ENCODE measurements at places on chromosomes 5 and 9.

DNA sequence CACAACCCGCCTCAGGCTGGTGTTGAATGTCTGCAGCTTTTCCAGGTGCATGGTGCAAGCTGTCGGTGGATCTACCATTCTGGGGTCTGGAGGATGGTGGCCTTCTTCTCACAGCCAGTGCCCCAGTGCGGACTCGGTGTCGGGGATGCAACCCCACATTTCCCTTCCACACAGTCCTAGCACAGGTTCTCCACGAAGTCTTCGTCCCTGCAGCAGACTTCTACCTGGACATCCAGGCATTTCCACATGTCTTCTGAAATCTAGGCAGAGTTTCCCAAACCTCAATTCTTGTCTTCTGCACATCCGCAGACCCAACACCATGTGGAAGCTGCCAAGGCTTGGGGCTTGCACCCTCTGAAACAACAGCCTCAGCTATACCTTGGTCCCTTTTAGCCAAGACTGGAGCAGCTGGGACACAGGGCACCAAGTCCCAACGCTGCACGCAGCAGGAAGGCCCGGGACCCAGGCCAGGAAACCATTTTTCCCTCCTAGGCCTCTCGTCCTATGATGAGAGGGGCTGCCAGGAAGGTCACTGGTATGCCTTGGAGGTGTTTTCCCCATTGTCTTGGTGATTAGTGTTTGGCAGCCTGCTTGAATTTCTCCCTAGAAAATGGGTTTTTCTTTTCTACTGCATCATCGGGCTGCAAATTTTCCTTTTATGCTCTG is 18.2 kb downstream of the PSIP1 start:
- DNase-seq, result no peak

- DNase-seq, result no peak
These were observed 12.7 kb upstream of the EBF1 start for GRCh38 chr5:159112436-159112835.

DNA sequence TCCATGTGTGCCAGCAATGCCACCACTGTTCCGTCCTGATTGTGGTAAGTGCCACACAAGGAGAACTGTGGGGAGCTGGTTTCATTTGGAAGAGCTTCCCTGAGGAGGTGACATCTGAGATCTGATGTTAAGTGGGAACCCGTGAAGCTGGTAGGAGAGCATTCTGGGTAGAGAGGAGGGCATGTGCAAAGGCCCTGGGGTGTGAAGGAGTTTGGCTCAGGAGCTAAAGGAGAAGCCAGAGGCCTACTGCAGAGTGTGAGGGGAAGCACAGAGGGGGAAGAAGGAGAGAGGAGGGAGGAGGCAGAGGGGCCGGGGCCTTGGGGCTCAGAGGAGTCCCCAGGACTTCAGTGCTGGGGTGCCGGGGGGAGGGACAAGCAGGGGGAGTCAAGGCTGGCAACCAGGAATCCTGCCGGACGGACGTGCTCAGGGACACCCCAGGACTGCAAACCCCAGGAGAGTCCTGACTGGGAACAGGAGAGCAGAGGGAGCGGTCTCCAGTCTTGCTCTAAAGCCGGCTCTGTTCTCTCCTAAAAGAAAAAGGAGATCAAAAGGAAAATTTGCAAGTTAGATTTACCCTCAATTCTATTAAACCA is 19.7 kb downstream of the C9orf50 start:
- DNase-seq, result no peak

GRCh38 chr5:1200495-1201326 is 684 bp upstream of the SLC6A19 start:
- DNase-seq, result no peak

GRCh38 chr5:87776785-87777184 is 364.1 kb upstream of the CCNH start:
- DNase-seq, result no peak

- DNase-seq, result no peak
These were observed 9.7 kb downstream of the RAD1 start for GRCh38 chr5:34905564-34905963.

- DNase-seq, result no peak
These were observed 38.2 kb downstream of the ETF1 start for GRCh38 chr5:138504799-138505198.

DNA sequence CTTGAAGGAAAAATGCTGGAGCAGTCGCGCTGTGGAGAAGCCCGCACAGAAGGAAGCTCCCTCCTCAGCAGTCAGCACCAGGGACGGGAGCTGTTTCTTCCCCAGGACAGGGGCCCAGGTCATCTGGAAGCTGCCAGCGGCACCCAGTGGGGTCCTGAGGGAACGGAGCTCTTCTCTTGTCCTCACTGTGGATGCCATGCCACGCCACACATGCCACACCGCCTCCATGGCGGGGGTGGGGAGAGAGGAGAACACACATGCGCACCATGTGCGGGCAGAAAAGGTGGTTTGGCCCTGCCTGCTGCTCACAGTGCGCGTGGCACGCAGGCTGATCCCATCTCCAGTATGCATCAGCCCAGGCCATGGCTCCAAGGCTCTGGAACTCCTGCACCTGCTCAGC is 41.7 kb upstream of the ZNF354B start:
- no peak for DNase-seq

DNA sequence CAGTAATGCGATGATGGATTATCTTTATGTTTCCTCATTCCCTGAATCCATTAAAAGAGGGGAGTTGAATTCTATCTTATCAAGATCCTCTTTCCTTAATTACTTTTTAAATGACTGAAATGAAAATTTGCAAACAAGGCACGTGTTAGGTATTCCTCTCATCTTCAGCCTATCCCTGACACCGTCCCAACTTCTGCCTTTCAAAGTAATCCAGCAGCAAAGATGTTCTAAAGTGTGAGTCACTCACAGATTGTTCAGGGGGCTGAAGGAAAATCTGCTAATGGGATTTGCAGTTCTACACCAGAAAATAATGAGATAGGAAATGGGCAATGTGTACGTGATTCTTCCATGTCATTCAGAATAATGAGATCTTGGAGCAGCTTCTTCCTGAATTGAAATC is 403.0 kb downstream of the ARHGEF28 start:
- DNase-seq, result no peak

- no peak for DNase-seq
These were observed 25.0 kb downstream of the CCDC69 start for GRCh38 chr5:151198861-151199260.

DNA sequence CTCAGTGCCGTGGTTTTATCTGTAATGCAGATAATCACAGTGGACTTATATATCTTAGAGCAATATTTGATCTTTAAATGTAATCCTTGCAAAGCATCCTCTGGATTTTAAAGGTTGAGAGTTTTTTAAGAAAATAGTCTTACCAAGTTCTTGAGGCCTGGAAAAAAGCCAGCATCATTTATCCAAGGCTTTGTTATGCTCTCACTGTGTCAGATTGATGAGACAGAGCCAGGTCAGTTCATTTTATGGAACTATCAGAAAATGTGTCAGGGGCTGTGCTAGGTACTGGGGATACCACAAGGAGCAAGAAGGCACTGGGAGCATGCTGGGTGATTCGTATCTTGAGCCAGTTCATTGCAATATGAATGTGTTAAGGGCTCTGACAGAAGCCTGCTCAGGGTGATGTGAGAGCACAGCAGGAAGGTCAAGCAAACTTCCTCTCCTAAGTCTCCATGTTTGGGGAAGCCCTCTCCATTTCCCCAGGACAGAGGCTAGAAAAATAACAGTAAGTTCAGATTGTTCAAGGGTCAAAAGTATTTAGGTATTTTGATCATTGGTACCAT is 19.7 kb downstream of the C7 start:
- DNase-seq, result no peak

- DNase-seq, result no peak
These were observed 26.5 kb downstream of the TRMO start for GRCh38 chr9:97895695-97896332.

DNA sequence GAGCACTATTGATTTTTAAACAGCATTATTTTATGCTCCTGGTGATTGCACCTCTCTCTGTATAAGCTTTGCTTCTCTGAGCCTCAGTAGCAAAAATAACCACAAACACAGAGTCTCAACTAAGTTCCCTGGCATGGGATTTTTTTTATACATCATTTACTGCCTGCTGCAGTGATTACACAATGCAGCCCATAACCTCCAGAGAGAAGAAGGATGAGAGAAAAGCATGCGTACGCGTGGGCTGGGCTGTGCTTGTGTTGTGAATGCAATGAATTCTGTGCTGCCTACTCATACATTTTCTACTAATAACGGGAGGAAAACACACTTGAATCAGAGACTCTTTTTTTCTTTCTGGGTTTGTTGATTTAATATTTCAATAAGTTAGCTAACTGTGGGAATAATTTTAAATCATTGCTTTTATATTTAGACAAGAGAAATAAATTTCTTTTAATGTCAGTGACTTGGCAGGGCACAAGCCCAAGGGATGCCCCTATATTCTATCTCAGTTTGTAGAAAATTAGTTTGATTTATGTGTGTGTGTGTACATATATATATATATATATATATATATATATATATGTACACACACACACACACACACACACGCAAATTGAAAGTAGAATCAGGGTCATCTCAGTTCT is 351.5 kb downstream of the MED10 start:
- DNase-seq, result no peak

DNA sequence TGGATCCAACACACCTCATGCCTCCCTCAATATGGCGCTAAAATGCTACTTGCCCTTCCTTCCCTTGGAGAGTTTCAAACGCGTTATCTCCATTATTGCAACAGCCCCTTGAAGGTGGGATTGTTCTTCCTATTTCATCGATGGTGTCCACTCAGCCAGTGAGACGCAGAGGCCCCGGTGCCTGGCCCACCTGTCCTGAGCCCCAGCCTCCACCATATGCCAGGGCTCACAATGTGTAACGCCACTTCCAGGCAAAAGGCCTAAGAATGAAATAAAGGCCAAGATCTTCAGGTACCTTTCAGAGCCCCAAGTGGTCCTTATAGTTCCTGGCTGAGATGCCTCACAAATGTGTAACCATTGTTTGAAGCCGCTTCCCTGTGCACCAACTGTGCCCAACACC is 170.7 kb upstream of the PHYKPL start:
- no peak for DNase-seq

DNA sequence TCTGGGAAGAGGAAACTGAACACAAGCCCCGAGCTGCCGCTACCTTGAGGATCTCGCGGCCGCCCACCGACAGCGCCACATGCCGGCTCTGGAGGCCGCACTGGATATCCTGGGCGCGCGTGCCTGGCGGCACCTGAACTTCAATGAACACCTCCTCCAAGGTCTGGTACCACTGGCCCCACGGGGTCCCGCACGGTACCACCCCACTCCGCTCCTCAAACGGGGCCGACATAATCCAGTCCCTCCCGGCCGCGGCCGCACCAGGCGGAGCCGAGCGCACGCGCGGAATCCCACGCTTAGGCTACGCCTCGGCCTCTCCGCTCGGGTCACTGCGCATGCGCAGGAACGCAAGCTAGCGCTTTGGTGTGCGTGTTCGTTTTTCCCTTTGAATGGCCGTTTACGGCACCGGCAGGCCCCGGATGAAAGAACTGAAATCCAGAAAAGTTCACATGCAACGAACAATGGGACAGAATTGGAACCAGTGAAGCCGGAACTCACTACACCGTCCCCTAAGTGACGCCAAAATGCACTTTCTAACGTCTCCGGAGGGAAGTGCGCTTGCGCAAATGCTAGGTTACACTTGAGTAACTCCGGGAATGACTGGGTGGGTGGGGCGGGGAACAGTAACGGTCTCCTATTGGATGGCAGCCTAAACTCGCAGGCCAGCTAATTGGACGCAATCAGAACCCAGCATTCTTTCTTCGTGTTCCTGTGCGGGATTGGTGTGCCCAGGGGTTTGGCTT is at the start of gene NUDCD2:
Gene NUDCD2 (minus strand): TSS at position 284 of the 743 bp plus-strand sequence. CDS start 52 bp downstream, at position 232.
- peak; percentile 88 for DNase-seq
